ENCODE measurements at places on chromosomes 2 and 18.
A peak's percentile ranks its signal among the peaks of the same experiment; 100 is the strongest.

GRCh38 chr2:164771897-164772296 is 69.7 kb downstream of the COBLL1 start:
- no peak for DNase-seq

- DNase-seq, result peak; percentile 70
These were observed 40.8 kb downstream of the PAPOLG start for GRCh38 chr2:60796573-60797509.

- DNase-seq, result peak; percentile 11
These were observed 223.6 kb upstream of the SIX2 start for GRCh38 chr2:45232818-45233217.

- DNase-seq, result no peak
These were observed 4.5 kb upstream of the TMBIM1 start for GRCh38 chr2:218296847-218297246.

- peak; percentile 43 for DNase-seq
These were observed 1.5 kb downstream of the INO80D start for GRCh38 chr2:206084439-206084869.

DNA sequence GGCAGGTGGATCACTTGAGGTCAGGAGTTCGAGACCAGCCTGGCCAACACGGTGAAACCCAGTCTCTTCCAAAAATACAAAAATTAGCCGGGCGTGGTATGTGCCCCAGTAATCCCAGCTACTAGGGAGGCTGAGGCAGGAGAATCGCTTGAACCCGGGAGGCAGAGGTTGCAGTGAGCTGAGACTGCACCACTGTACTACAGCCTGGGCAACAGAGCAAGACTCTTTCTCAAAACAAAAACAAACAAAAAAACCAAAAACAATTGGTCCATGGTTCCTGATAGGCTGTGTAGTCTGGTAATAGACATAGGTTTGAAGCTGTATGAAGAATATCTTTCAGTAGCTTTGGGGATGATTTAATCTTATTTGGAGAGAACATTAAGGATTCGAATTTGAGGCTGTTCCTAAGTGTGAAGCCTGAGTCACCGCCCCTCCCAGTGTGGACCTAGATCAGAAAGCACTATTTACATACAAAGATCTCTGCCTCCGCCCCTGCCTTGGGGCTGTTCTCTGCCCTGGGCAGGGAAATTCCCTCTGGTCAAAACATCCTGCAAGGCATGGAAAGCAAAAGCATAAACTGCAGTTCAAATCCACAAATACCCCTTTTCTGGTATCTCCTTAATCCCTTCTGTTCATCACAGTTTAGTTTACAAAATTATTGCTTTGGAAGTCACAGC is 52.8 kb upstream of the PMAIP1 start:
- DNase-seq, result peak; percentile 52

DNA sequence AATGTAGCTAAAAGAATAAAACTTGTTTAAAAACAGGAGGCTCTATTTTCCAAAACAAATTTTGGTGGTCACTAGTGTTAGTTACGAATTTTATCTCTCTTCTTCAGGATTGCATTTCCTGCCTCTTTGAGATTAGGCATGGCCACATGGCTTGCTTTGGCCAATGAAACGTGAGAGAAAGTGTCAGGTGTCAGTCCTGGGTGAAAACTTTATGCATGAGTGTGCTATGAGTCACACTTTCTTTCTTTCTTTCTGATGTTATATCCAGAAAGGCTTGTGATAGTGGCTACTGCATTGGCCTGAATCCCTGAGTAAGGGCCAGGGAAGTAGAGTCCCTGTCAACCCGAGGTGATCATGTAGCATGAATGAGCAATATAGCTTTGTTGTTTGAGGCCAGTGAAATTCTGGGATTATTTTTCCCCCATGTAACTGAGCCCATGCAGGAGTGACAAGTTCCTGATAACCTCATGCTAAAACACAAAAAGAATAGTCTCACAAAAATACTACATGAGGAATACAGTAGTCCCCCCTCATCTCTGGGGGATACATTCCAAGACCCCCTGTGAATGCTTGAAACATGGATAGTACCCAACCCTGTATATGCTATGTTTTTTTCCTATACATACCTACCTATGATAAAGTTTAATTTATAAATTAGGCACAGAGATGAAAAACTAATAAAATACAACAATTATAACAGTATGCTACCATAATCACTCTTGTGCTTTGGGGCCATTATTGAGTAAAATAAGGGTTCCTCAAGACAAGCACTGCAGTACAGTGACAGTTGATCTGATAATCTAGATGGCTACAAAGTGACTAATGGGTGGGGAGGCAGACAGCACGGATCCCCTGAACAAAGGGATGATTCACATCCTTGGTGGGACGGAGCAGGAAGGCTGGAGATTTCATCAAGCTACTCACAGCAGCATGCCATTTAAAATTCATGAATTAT is 109.5 kb downstream of the CDC42EP3 start:
- DNase-seq, result no peak

- DNase-seq, result no peak
These were observed 130.3 kb upstream of the LYPD6 start for GRCh38 chr2:149200109-149200520.

DNA sequence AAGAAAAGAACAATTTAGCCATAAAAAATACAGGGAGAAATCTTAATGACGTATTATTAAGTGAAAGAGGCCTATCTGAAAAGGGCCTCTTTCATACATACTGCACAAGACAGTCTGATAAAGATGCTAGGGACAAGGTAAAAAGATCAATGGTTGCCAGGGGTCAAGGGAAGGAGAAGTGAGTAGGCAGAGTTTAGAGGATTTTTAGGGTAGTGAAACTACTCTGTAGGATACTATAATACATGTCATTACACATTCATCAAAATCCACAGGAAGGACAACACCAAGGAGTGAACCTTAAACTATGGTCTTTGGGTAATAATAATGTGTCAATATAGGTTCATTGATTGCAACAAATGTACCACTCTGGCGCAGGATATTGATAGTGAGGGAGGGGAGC is 289.3 kb downstream of the FSIP2 start:
- DNase-seq, result no peak

GRCh38 chr18:79401494-79402208 is 5.9 kb downstream of the NFATC1 start:
- DNase-seq, result no peak

GRCh38 chr2:104863146-104863467 is 9.2 kb downstream of the POU3F3 start:
- DNase-seq, result no peak

DNA sequence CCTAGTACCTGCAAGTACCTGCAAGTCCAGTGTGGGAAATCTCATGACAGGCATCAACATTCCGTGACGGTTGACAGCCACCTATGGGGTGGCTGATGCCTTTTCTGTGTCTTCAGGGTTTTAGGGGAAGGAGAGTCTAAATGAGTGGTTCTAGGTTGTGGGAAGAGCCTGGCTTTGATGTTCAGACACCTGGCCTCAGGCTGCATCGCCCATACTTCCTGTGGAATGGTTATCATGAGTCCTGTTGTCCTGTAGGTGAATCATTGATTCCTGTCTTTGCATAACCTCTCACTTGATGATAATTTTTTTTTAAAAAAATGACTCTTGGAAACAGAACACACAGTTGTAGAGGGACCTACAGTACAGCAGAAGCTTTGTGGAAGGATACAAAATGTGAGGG is 108.9 kb downstream of the NEDD4L start:
- DNase-seq, result no peak

DNA sequence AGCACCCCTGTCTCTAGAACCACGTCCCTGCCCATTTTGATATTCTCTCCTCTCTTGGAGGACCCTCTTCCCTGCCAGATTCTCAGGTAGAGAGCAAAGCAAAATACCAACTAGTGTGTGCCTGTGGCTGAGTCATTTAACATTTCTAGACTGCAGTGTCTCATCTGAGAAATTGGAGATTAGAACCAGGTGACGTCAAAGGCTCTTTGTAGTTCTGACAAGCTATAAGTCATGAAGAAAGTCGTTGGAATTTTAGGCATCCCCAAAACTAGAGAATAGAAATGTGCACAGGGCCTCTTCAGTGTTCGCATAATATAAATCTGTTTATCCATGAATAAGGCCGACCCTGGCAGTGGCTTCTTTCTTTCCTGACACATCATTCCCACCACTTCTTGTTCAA is 74.4 kb upstream of the TANC1 start:
- no peak for DNase-seq

DNA sequence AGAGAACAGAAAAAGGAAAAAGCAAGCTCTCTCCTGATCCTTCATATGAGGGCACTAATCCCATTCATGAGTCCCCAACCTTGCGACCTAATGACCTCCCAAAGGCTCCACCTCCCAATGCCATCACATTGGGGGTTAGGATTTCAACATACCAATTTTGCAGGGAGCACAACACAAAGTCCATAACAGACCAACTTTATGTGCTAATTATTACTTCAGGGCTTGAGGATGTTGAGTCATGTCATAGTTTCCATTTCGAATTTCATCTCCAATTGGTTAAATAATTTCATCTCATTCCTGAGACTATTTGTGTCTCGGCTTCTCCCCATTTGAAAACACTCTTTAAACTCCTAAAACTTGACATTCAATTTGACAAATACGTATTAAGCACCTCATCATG is 69.9 kb upstream of the KLF7 start:
- peak; percentile 65 for DNase-seq

DNA sequence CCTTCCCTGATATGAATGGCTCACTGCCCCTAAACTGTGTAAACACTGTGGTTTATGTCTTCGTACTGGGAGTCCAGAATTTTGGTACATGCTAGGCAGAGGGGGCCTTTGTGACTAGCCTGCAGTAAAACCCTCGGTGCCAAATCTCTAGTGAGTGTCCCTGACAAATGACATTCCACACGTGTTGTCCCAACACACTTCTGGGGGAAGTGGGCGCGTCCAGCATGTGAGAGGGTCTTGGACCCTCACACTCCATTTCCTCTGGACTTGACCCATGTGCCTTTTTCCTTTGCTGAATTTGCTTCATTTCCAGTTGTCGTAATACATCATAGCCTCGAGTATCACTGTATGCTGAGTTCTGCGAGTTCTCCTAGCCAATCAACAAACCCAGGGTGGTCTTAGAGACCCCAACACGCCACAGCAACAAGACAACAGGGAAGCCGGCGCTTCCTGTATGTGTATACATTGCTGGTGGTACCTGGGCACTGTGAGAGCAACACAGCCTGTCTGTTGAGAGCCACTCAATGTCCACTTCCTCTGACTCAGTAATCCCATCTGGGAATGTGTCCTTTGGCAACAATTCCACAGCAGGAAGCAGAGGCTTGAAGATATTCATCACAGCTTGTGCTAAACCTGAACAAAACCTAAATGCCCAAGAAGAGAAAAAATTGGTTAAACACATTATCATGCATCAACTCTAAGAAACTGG is 26.9 kb upstream of the SLC66A3 start:
- DNase-seq, result no peak

GRCh38 chr2:9207641-9208311 is 1.2 kb downstream of the ASAP2 start:
- DNase-seq, result no peak

DNA sequence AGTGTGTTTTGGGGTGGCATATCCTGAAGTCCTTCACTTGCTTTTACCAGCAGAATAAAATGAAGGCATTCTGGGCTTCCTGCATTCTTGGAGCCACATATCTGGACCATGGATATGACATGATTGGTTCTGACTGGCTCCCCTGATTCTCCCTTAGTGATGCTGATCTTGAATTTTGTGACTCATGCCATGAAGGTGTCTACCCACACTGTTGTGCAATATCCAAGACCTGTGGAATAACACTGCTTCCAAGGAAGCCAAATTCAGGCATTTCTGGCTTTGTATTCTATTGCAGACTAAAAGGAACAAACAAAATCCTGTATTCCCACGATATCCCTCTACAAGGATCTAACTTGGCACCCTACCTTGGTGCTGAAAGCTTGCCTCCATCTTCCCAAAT is 125.8 kb downstream of the LYPD6B start:
- no peak for DNase-seq

DNA sequence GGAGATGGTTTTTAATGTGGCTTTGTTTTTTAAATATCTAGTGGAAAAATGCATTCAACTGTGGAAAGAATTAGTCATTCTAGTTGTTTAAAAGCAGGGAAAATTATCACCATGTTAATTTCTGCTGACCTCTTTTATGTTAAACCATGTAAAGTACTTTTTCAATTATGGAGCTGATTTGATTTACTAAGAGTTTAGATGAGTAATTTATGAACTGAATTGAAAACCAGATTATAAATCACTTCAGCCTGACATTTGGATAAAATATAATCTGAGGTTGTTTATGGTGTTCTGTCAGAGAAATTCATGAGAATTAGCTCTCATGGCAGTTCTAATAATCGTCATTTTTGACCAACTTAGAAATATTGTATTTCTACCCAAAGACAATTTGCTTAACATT is 11.6 kb downstream of the ITGA4 start:
- DNase-seq, result no peak

DNA sequence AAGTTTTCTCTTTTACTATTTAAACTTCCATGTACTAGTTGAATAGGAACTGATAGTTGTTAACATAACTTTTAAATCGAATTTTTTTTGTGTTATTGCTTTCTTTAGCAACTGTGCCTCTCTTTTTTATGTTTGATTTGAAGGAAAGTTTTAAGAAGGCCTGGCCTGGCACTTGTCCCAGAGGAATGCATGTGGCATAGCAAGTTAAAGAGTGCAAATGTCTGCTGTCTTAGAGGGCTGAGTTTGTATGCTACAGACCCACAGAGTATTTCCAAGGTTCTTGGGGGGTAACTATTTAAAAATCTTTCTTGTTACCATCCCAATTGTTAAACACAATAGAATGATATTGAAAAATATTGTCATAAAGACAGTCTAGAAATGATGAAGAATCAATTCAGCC is 47.0 kb downstream of the MTCL1 start:
- DNase-seq, result no peak

- no peak for DNase-seq
These were observed 84.2 kb upstream of the FBXO11 start for GRCh38 chr2:47990503-47990902.

- DNase-seq, result no peak
These were observed 34.8 kb downstream of the ATOH8 start for GRCh38 chr2:85788603-85789002.

GRCh38 chr2:10303181-10303693 is 533 bp downstream of the HPCAL1 start:
- DNase-seq, result no peak

GRCh38 chr18:43405097-43405496 is 127.8 kb upstream of the SYT4 start:
- DNase-seq, result no peak

DNA sequence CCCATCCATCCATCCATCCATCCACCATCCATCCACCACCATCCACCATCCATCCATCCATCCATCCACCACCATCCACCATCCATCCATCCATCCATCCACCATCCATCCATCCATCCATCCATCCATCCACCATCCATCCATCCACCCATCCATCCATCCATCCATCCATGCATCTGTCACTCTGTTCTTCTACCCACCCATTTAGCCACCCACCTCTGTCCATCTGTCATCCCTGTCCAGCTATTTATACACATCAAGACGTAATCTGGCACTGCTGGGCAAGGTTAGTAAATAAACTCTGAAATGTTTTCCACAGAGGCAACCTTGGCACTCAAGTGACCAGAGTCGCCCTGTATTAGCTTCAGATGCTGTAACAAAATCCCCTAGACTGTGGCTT is 120.9 kb downstream of the RTP5 start:
- DNase-seq, result no peak

Data from inflammatory macrophage treated with lipopolysaccharide for 1 hour (primary cell).